ENCODE measurements at places on chromosomes 16 and 17.
A peak's percentile ranks its signal among the peaks of the same experiment; 100 is the strongest.

- no peak for DNase-seq
Observed at GRCh38 chr16:88086571-88087516, 135.6 kb downstream of the BANP start.

GRCh38 chr16:27311448-27311830 lies 2.3 kb upstream of the IL4R start:
- DNase-seq = no peak

- peak; percentile 85 for DNase-seq
Observed at GRCh38 chr17:2398655-2399571, 1.9 kb downstream of the MNT start.

- peak; percentile 91 for DNase-seq
Observed at GRCh38 chr16:85514598-85515318, 98.4 kb upstream of the GSE1 start.

- DNase-seq = no peak
Observed at GRCh38 chr17:20302246-20302917, 165.0 kb downstream of the LGALS9B start.

GRCh38 chr17:40588552-40588951 lies 23.3 kb upstream of the CCR7 start:
- DNase-seq = no peak

- DNase-seq = peak; percentile 62
Observed at GRCh38 chr16:12639044-12639443, 164.6 kb downstream of the CPPED1 start.

DNA sequence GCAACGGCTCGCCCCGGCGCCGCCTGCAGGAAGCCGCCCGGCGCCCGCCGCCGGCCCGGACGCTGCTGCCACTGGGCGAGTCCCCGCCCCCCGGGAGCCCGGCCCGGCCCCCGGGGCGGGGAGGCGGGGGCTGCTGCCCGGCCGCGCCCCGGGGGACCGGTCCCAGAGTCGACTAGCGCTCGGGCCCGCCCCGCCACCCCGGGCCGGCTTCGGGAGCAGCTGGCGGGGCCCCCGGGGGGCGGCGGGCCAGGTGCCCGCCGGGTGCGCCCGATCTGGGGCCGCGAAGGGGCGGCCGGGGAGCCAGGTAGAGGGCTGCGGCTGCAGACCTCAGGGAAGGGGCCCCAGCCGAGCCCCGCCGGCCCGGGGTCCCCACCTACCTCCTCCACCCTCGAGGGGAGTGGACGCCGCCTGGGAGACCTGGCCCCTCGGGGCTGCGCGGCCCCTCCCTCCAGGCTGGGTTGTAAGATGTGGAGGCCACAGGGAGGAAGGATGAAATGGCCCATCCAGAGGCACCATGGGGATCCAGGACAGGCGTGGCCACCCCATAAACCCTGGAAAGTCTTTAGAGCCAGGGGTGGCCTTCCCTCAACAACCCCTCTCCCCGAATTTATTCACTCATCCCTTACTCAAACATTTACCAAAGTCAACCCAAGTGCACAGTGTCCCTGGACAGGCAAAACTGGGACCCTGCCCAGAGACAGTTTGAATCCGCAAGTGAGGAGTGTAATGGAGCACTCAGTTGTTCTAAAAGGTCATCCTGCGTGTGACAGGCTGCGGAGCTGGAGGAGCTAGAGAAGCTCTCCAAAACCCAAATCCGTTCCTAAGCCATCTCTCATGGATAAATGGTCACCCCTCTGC lies at the start of gene CDYL2:
Gene CDYL2, minus strand, starts transcription at position 73 of the 858 bp plus-strand sequence. CDS start 425 bp downstream, outside the sequence.
- DNase-seq = no peak

- peak; percentile 99 for DNase-seq
Observed at GRCh38 chr17:44108440-44109311, 14.8 kb downstream of the HDAC5 start.

DNA sequence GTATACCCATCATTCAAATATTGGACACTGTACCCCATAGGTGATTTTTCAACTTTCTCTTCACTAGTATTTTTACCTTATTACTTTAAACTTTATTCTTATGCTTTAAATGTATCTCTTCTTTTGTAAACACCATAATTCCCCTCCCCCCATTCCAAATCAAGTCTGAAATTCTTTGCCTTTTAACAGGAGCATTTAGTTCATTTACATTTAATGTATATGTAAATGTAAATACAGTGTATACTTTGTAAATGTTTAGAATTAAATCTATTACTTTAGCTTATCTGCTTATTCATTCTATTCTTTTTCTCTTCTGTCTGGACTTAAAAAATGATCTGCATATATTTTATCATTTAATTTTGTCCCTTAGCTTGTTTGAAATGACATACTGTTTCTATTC lies 30.0 kb upstream of the ADGRG1 start:
- no peak for DNase-seq

GRCh38 chr17:16272111-16272840 lies 55.3 kb downstream of the PIGL start:
- no peak for DNase-seq

GRCh38 chr16:50532576-50532975 lies 15.6 kb upstream of the NKD1 start:
- no peak for DNase-seq

GRCh38 chr17:17833658-17834357 lies 3.0 kb downstream of the SREBF1 start:
- no peak for DNase-seq

DNA sequence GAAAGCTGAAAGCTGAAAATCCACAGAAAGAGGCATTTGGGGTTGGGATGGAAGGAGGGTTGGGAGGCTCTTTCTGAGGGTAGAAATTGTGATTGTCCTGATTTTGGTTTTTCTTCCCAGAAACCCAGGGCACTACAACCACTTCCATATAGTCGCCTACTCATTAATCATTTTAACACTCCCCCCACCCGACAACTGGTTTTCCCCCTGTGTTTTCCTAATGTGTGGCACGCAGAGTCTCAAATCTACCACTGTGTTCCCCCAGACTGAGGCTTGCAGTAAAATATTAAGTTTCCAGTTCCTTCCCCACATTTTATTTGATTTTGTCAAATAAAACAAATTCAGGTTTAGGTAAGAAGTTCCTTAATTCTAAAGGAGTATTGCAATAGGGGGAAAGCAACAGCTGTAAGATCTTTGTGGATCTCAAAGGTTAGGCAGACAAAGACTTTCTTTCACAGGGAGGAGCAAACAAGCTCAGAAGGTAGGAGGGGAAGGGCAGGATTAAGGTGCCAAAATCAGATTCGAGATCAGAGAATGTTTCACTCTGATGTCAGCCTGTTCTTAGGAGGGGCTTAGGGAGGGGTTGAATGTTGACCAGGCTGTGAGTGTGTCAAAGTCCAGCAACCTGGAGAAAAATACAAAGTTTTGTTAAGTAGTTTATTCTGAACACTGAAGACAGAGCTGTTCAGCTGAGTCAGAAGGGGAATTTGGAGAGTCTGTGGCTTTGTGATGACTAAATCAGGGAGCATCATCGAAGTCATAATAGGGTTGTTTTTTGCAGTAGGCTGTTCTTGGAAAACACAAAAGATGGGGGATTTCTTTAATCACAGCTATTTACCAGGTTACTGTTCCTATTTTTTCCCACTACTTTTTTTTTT lies 3.6 kb downstream of the ZNF267 start:
- peak; percentile 95 for DNase-seq

DNA sequence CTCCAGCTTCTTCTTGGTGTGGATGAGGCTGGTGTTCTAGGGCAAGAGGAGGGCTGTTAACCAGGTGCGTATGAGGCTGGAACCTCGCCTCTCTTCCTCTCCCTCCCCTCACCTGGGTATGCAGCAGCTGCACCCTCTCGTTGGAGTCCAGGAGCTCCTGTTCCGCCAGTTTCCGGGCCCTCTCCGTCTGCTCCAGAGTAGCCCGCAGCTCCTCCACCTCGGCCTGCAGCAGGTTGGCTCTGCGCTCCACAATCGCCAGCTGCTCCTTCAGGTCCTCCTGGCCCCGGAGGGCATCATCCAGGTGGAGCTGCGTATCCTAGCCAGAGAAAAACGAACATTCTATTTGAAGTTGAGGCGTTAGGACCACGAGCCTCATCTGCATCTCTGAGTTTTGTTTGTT lies 25.4 kb downstream of the MYH3 start:
- no peak for DNase-seq

- DNase-seq = no peak
Observed at GRCh38 chr16:56199164-56199563, 7.9 kb downstream of the GNAO1 start.

DNA sequence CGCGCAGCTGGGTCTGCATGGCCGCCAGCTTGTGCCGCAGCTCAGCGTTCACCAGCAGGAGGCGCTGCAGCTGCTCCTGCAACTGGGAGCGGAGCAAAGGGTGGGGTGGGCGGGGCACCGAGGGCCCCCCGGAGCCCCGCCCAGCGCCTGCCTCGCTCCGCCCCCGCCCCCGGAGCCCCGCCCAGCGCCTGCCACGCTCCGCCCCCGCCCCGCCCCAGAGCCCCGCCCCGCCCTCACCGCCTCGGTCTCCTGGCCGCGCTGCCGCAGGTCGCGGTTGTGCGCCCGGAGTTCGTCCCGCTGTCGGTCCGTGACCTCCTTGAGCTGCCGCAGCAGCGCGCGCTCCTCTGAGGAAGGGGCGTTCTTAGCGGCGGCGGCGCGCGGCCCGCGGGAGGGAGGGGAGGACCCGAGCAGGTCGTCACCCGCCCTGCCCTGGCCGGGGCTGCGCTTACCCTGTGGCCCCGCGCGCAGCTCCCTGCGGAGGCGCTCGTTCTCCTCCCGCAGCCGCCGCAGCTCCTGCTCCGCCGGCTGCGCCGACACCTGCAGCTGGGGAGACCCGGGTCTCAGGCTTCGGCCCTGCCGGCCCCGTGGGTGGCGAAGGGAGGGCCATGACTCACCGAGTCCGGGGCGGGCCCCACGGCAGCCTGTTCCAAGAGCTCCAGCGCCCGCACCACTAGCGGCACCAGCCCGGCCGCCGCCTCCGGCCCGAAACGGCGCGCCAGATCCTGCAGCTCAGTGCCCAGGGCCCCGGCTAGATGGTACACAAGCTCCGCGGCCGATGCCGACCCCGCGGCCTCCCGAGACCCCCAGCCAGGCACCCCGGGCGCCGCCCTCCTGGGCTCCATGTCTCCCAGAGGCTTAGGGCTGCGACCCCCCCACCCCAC lies 463 bp downstream of the RILP start:
- DNase-seq = peak; percentile 92

- DNase-seq = no peak
Observed at GRCh38 chr17:64689106-64689505, 27.0 kb upstream of the SMURF2 start.

GRCh38 chr17:4449736-4450135 lies 16.0 kb downstream of the SPNS3 start:
- DNase-seq = no peak

- DNase-seq = no peak
Observed at GRCh38 chr16:59880611-59881010, 1146.5 kb upstream of the GOT2 start.

GRCh38 chr16:19375561-19376158 lies 42.0 kb upstream of the TMC5 start:
- peak; percentile 64 for DNase-seq

- no peak for DNase-seq
Observed at GRCh38 chr16:185691-186090, 5.4 kb downstream of the HBQ1 start.

DNA sequence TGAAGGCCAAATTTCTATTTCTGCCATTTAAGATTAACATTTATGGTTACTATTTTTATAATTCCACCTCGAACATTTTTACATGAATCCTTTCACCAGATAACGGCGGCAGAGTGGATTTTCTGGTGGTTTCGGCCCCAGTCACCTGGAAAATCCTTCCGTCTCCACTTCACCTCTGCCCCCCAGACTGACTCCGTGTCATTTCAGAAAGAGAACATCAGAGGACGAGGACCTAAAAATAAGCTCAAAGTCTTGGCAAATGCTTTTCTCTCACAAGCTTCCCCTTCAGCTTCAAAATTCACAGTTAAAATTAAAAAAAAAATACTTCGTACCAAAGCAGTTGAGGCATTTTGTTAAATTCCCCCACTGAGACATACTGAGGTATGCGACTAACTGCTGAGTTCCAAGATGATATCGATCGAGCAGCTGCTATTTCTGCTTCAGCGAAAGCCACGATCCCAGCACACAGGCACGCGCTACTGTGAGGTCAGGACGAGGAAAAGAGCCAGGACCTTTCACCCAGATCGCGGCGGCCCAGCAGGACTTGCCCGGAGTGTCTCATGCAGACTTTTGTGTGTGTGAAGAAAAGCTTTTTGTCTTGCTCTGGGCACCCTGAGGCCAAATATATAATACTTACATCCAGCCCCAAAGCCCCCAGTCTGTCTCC lies 36.8 kb downstream of the ASPA start:
- DNase-seq = no peak

DNA sequence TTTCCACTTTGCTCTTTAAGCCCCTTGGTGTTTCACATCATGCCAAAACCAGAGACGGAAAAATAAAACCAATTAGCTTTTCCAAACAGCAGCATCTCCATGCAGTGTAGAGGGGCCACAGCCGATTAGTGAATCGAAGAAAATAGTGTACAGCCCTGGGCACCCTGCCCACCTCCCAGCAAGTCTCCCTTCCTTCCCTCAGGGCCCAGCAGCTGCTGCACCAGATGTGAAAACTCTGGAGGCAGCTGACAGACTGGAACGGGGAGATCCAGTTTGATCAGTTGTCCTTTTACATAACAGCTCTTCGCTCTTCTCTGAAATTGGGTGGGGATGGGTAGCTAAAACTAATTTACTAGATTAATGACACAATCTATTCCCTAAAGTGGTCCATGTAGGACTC lies 19.3 kb downstream of the TMEM11 start:
- no peak for DNase-seq

- DNase-seq = no peak
Observed at GRCh38 chr17:64340557-64340956, 50.1 kb downstream of the PECAM1 start.

- peak; percentile 54 for DNase-seq
Observed at GRCh38 chr17:67221062-67221998, 23.7 kb downstream of the HELZ start.

GRCh38 chr17:16488186-16488967 lies 3.6 kb downstream of the LRRC75A start:
- DNase-seq = no peak

DNA sequence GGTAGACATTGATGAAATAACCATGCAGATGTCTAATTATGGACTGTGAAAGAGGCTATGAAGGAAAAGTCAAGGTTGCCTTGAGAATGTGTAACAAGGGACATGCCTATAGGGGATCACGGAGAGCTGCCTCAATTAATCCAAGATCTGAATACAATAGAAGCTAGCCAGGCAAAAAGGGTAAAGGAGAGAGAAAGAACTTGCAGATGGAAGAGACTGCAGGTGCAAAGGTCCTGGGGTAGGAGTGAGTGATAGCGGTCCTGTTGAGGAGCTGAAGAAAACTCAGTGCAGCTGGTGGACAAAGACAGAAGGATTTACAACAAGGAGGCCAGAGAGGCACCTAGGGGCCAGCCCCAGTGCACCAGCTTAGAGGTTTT lies 15.9 kb upstream of the TNS4 start:
- DNase-seq = no peak

GRCh38 chr17:44961921-44962350 lies 6.2 kb downstream of the C1QL1 start:
- DNase-seq = no peak

- no peak for DNase-seq
Observed at GRCh38 chr16:85093705-85094104, 18.6 kb downstream of the CIBAR2 start.

GRCh38 chr17:80358861-80359260 lies 56.1 kb upstream of the ENDOV start:
- DNase-seq = no peak

GRCh38 chr16:74888232-74888862 lies 96.6 kb downstream of the WDR59 start:
- DNase-seq = no peak

GRCh38 chr16:60414613-60415012 lies 1621.6 kb downstream of the CDH8 start:
- no peak for DNase-seq

GRCh38 chr16:78955206-78955605 lies 645.3 kb downstream of the MAF start:
- no peak for DNase-seq

GRCh38 chr16:2095918-2096582 lies 39.6 kb downstream of the PKD1 start:
- no peak for DNase-seq

Measured in mesenchymal stem cell (in vitro differentiated cells and primary cell).